ENCODE measurements at places on chromosomes 5 and 9.

DNA sequence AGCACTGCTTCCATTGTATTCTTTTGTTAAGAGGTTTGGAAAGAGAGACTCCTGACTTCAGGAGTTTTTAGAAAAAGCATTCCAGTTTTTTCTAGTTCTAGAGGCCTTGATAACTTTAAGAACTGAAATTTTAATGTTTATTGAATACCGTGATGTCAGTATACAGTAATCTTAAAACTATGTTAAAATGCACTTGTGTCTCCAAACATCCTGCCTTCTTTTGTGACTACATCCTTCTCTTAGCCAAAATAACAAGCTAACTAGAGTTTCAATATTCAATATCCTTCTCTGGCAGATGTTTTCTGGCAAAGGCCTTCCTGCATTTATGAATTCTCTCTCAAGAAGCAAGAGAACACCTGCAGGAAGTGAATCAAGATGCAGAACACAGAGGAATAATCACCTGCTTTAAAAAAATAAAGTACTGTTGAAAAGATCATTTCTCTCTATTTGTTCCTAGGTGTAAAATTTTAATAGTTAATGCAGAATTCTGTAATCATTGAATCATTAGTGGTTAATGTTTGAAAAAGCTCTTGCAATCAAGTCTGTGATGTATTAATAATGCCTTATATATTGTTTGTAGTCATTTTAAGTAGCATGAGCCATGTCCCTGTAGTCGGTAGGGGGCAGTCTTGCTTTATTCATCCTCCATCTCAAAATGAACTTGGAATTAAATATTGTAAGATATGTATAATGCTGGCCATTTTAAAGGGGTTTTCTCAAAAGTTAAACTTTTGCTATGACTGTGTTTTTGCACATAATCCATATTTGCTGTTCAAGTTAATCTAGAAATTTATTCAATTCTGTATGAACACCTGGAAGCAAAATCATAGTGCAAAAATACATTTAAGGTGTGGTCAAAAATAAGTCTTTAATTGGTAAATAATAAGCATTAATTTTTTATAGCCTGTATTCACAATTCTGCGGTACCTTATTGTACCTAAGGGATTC is 43.1 kb downstream of the NDFIP1 start:
- DNase-seq, result peak; percentile 9

DNA sequence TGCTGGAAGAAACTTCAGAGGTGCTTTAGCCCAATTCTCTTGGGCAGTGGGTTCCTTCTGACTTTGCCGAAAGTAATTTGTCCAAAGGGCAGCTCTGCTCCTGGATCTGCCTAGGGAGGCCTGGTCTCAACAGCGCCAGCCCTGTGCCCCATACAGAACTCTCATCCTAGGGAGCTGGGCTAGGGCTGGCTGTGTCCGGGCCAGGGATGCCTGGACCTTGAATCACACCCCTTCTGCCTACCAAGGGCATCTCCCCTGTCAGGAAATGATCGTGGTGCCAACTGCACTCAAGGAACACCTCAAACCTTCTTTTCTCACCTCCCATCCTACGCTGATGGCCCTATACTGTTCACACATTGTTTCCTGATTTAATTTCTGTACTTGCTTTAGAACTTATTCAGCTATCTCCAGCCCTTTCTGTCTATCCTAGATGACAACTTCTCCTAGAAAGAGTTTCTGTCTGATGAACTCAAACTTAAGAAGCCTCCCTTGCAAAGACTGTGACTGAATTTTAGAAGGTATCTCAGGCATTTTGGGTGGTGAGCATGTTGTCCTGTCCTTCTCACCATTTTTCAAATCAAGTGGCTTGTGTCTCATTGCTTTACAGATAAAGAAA is 37.4 kb upstream of the NFIB start:
- DNase-seq, result no peak

DNA sequence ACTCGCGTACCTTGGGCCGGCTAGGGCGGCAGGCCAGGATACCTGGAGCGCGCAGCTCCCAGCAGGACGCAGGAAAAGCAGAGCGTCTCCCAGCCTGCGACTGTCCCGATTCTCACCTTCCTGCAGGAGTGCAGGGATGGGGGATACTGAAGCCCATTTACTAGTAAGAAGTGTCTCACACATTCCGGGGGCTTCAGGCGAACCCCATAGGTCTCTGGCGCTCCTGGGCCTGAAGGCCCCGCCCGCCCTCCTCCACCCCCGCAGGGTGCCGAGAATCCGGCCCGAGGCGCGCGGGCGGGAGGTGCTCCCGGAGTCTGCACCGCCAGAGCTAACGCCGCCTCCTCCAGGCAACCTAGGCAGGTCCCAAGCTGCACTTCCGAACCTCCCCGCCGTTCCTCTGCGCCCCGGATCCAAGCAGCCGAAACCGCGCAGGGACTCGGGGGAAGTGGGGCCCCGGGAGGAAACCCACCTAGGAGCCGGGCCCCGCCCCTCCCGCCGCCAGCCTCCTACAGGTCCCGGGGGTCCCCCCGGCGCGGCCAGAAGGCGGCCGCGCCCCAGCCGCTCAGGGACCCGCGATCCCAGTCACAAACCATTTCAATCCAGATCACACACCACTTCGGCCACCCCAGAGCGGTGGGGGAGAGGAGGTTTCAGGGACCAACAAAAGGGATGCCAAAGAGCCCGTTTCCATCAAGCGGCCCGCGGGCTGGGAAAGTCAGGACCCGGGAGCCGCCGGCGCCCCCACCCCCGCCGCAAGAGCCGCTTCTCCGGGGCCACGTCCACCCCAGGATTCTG is 1.2 kb downstream of the ROR2 start:
- no peak for DNase-seq

DNA sequence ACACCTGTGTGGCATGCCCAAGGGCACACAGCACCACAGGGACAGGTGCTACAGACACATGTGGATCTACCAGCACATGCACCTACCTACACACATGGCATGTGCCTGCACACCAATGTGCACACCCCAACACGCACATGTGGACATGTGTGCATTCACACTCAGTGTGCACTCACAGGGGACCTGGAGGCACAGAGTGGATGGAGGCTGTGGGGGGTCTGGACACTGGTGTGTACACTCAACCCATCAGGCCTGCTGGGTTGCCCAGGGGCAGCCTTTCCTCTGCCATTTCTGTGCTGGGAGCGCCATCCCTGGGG is 1.7 kb downstream of the CRB2 start:
- DNase-seq, result no peak

DNA sequence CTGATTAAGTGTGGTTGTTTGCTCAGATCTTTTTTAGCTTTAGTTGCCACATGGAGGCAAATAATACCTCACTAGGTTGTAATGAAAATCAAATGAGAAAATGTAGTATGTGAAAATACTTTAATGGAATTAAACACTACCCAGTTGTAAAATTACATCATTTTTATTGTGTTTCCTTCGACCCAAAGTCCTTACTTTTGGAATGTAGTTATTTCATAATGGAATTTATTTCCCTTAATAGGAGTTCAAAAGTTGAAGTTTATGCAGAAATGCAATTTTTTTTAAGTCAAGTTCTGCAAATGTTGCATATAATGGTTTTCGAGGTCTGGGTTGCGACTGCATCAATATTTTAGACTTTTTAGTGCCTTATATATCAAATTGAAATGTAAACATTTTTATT is 31.0 kb downstream of the TNPO1 start:
- no peak for DNase-seq

GRCh38 chr9:20022410-20022809 is 233.6 kb upstream of the SLC24A2 start:
- DNase-seq, result no peak

- no peak for DNase-seq
These were observed 100.7 kb downstream of the RAB3C start for GRCh38 chr5:58683567-58683966.

DNA sequence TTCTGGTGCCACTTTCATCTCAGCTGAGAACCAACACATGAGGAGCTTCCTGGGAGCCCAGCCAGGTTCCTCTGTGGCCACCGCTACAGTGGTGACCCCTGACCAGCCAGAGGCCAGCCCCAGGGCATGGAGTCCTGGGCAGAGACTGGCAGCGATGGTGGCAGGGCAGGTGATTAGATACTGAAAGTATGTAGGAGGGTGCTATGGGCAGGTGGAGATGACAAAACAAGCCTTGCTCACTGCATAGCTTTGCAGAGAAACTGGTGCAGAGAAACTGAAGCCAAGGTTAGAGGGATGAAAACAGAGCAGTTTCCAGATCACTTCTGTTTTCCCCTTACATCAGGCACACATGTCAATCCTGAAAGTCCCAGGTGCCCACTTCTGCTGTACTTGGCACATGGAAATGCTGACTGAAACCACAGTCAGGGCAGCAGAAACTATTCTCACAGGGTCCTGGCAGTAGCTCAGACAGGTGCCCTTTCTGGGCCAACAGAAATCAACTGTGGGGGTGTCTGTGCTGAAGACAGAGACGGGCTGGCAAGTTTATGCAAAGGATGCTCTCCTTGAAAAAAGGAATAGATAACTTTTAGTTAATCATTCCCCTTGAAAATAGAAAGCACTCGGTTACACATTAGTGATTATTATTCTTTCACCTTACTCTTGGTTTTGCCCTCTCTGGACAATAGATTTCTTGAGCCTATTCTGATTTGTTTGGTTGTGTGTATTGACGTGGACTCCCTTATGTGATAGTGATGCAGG is 90.3 kb downstream of the ANKRD55 start:
- DNase-seq, result no peak

DNA sequence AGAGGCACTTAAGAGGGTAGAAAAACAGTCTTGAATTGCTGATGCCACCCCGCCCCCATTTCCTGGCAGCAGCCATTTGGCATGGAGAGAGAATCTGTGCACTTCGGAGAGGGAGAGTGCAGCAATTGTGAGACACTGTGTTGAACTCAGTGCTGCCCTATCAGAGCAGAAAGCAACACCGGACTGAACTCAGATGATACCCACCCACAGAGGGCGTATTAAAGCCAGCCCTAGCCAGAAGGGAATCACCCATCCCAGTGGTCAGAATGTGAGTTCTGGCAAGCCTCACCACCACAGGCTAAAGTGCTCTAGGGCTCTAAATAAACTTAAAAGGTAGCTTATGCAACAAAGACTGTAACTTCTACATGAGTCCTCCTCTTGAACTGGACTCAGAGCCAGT is 88.4 kb upstream of the RGS7BP start:
- no peak for DNase-seq

- no peak for DNase-seq
These were observed 166.2 kb upstream of the ZNF462 start for GRCh38 chr9:106696804-106697203.

- no peak for DNase-seq
These were observed at the start of gene GOLGA2 for GRCh38 chr9:128275198-128276007. Gene GOLGA2 (minus strand): TSS chr9:128276007. CDS start chr9:128275976, 31 bp downstream.

GRCh38 chr9:89715318-89715858 is 110.6 kb downstream of the GADD45G start:
- DNase-seq, result no peak

DNA sequence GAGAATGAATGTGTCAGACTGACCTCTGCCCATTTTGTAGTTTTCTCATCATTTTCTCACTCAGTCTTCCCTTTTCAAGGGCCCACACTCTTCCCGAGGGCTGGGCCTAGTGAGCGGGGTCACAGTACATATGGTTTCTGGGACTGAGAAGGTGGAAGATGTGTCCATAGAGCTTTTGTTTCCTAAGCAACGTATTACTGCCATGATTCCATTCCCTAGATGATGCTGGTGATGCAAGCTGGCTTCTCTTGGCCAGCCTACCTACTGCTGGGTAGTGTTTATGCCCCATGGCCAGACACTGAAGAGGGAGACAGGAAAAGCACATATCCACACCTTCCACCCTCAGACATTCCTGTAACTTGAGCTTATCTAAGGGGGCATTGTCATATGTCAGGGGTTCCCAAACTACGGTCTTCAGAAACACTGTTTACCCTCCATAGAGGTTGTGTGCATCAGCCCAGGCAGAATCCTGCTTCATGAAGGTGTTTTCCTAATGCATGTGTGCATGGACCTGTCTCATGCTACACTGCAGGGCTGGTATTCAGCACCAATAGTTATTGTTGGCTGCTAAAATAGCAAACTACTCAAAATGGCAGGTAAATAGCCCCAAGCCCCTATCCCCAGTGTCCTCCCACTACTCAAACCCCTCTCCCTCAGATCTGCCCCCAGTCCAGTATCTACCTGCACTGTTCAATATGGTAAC is 9.5 kb downstream of the IRF1 start:
- no peak for DNase-seq

GRCh38 chr9:74333384-74334032 is 163.6 kb upstream of the RORB start:
- DNase-seq, result no peak

- no peak for DNase-seq
These were observed 30.0 kb upstream of the GAS1 start for GRCh38 chr9:86977205-86977835.

GRCh38 chr9:109117856-109118807 is 1.6 kb downstream of the TMEM245 start:
- no peak for DNase-seq

DNA sequence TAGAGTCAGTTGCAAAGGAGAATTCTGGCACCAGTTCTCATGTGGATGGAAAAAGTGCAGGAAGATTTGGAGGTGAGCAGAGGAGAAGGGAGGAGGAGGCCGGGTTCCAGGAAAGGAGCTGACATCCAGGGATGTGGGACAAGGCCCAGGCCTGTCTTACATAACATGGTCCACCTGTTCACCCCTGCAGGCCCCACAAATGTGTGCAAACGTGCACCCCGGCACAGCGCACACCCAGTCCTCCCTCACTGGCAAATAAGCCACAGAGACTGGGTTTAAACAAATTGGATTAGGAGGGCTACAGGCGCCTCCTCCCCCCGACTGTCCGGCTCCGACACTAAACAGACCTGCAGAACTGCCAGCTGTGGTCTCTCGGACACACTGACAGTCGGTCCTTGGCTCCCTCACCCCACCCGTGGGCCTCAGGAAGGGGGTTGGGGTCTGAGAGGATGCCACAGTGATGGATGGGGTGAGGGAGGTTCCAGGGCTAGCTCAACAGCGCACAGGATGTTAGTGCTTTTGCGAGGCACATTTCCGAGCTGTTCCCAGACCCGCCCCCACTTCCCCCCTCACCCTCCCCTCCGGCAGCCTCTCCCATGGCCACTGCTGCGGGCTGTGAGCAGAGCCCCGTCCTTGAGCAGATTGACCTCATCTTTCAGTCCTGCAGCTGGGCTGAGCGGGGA is 43.4 kb upstream of the IL17B start:
- no peak for DNase-seq

GRCh38 chr5:90909101-90909503 is 350.5 kb downstream of the ADGRV1 start:
- no peak for DNase-seq

DNA sequence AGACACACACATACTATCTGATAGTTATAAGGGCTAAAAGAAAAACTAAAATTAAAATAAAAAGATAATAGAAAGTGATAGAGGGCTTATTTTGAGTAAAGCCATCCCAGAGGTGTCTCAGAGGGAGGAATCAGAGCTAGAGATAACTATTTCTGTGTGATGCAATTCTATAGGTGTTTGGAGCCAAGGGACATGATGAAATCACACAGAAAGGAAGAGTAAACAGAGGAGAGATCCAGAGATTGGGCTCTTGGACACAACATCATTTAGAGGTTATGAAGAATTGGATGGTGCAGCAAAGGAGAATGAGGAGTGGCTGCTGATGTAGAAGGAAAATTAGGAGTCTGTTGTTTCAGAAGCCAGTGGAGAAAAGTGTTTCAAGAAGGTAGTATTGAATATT is 393.5 kb downstream of the DIRAS2 start:
- DNase-seq, result no peak

Data from stimulated activated CD4-positive, alpha-beta T cell treated with anti-CD3 and anti-CD28 coated beads, TNF-alpha, amount 100 ng/mL, for 1 hour (primary cell).